M059J (cell line): ENCODE measurements at places on chromosomes 1 and 21.
A peak's percentile ranks its signal among the peaks of the same experiment; 100 is the strongest.

GRCh38 chr1:206062464-206062863 lies 9.5 kb downstream of the RHEX start:
- no peak for DNase-seq

GRCh38 chr1:220281159-220281574 lies 8.9 kb upstream of the RAB3GAP2 start:
- DNase-seq, result peak; percentile 12

GRCh38 chr1:107525961-107526360 lies 385.1 kb downstream of the NTNG1 start:
- DNase-seq, result no peak

GRCh38 chr1:150976879-150977694 lies 2.5 kb upstream of the CERS2 start:
- DNase-seq, result peak; percentile 98

DNA sequence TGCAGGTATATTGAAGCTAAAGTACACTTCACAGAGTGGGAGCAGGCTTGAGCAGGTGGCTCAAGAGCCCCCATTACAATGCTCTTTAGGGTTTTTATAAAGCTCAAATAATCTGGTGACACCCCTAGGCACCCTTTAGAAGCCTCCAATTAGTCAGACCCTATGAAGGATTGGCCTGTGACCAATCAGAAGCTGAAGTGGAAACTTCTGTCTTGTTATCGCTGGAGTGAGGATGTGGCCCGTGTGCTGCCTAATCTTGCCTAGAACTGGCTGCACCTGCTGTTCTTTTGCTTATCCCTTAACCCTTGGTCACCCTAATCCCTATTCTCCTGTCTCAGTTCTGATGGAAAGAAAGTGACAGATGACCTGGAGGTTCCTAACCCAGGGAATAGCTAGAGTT lies 70.8 kb upstream of the ABCG1 start:
- no peak for DNase-seq

- no peak for DNase-seq
Observed at GRCh38 chr21:38869946-38870345, 64.2 kb downstream of the ETS2 start.

- no peak for DNase-seq
Observed at GRCh38 chr1:53634571-53634979, 104.4 kb downstream of the GLIS1 start.

- DNase-seq, result no peak
Observed at GRCh38 chr1:178740491-178740890, 15.4 kb downstream of the RALGPS2 start.

GRCh38 chr1:91680556-91681155 lies 180.0 kb downstream of the CDC7 start:
- no peak for DNase-seq

- no peak for DNase-seq
Observed at GRCh38 chr1:118381197-118381869, 196.3 kb upstream of the SPAG17 start.

DNA sequence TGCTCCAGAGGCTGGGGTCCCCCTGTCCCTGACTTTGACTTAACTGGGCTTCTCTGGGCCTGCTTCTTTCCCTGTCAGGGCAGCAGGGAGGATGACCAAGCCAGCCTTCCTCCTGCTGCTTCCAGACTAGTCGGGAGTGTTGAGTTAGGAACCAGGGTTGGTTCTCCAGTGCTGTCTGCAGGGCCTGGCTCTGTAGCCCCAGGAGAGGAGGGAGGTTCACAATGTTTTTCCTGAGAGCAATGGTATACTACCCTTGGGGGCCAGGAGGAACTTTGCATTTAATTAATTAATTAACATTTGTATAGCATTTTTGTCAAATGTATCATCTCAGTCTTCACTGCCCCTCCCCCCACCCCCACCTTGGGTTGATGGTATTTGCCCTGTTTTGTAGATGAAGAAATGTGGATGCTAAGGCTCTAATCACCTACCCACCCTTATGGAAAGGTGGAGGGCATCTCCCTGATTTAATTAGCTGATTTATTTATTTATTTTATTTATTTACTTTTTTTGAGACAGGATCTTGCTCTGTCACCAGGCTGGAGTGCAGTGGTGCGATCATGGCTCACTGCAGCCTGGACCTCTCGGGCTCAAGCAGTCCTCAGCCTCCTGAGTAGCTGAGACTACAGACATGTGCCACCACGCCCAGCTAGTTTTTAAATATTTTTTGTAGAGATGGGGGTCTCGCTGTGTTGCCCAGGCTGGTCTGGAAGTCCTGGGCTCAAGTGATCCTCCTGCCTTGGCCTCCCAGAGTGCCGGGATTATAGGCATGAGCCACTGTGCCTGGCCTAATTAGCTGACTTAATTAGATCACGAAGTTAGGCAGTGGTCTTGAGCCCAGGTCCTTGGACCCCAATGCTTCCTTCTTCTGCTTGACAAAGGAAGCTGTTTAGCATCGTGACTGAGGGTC lies 6.6 kb downstream of the H6PD start:
- no peak for DNase-seq

DNA sequence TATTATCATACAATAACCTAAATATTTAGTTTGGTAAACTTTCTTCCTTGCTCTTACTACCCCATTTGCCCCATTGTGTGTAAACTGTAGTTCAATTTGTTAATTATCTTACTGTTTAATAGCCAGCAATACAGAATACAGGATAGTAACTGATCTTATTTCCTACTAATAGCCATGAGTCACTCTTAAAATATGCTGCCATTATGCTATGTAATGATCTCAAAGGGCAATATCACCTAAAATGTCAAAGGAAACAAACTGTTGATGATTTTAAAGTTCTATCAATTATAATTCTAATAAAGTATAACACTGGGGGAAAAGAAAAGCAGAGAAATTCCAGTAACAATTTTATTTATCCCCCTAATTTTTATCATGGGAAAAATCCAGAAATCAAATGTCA lies 4.3 kb downstream of the SLC30A1 start:
- no peak for DNase-seq

DNA sequence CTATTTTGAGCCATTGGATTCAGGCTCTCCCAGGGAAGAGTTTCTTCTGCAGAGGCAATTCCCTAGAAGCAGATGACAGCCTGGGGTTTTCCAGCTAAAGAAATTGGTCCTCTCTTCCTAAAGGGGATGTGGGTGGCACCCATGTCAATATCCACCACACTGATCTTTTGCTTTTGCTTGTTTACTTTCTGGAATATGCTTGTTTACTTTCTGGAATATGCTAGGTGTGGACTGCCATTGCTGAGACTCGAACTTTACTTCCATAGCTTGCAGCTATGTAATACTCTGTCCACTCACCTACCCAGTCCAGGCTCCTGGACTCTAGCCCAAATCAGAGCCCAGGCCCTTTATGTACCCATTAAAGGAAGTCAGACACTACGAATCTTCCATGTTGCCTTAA lies 92.1 kb upstream of the SMYD2 start:
- DNase-seq, result no peak

DNA sequence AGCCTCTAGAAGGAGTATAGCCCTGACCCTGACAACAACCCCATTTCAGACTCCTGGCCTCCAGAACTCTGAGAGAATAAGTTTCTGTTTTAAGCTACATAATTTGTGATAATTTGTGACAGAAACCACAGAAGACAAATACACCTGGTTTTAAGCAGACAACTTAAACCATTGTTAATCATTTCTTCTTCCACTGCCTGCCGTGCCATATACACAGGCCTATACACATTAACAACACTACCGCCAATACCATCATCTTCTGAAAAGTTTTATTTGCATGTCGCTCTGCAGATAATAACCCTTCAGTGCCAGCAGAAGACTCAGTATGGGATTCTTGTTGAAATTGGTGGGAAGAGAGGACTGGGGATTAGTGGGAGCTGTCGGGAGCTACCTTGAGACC lies 39.9 kb upstream of the KRTAP19-8 start:
- no peak for DNase-seq

DNA sequence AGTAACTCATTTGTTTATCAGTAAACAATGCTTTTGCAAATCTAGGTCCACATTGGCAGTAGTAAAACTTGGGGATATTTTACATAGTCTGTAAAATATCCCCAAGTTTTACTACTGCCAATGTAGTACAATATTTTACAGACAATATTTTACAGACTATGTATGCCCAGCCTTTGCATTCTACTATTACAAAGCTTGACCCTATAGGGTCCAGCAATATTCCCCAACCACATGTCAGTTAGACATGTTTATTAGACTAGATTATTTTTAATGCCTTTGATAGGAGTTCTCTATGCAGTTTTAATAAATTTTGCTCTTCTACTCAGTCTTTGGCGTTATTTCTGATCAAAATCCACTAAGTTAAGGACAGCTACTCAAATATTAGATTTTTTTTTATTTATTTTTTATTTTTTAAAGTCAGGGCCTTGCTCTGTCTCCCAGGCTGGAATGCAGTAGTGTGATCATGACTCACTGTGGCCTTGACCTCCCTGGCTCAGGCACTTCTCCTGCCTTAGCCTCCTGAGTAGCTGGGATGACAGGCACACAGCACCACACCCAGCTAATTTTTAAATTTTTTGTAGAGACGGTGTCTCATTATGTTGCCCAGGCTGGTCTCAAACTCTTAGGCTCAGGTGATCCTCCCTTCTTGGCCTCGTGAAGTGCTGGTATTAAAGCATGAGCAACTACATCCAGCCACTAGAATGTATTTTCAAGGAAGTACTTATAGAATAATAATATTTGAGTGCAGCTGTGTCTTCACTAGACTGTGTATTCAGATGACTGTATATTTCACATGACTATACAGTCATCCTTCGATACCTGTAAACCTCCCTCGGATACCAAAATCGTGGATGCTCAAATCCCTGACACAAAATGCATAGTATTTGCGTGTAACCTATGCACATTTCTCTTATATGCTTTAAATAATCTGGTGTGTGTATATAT lies 19.8 kb downstream of the MIER1 start:
- peak; percentile 86 for DNase-seq

DNA sequence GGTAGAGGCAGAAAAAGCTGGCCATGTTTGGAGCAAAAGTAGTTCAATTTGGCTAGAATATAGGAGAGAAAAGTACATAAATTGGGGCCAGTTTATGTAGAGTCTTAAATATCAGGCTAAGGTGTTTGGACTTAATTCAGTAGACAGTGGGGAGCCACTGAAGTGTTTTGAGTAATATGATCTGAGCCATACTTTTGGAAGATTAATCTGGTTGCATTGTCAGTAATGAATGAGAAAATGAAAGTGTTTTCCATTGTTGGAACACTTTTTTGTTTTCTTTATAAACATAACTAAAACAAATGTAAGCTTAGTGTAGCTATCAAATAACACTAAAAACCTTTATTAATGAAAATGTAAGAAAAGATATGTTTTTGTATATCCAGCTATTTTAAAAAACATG lies 42.1 kb downstream of the POU2F1 start:
- DNase-seq, result peak; percentile 23

- DNase-seq, result no peak
Observed at GRCh38 chr1:109134423-109134822, 20.5 kb downstream of the ELAPOR1 start.

GRCh38 chr1:25989440-25990234 lies 8.2 kb downstream of the PAFAH2 start:
- no peak for DNase-seq
